Camera-type eye (tissue), 1 donor: ENCODE measurements at places on chromosomes 2 and 18. TPM values are rescaled to one million over a fixed set of nuclear protein-coding genes. Genes with fewer than 3 reads are reported as not detected.

Gene KCNS3
- 10.9 TPM for total RNA-seq

Gene CREG2
- total RNA-seq: 2.8 TPM

Gene CCDC121
- 12.6 TPM for total RNA-seq

Gene ONECUT2
- 10.5 TPM for total RNA-seq

Gene EGR4
- total RNA-seq: not detected

Gene PARD6G
- total RNA-seq: 12.5 TPM

Gene MSH2
- total RNA-seq: 96.4 TPM

Gene SERPINE2
- 59.2 TPM for total RNA-seq

Gene CIB4
- not detected for total RNA-seq

Gene RAB17
- total RNA-seq: 0.99 TPM
